Esophagus squamous epithelium (tissue), 5 donors: ENCODE measurements at places on chromosomes 11 and 22.

DNA sequence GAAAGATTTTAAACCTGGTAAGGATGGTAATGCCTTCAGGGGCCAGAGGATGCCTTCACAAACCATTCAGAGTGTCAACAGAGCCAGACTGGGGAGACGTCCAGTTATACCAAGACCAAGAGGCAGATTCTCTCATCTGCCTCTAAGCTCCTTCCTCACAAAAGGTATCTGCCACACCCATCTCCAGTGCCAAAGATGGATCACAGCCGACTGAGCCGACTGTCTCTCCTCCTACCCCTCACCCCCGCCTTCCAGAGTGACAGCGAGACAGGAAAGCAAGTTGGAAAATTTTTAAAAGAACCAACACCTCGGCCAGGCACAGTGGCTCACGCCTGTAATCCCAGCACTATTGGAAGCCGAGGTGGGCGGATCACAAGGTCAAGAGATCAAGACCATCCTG lies 79.1 kb upstream of the AKIP1 start:
- no peak for DNase-seq

DNA sequence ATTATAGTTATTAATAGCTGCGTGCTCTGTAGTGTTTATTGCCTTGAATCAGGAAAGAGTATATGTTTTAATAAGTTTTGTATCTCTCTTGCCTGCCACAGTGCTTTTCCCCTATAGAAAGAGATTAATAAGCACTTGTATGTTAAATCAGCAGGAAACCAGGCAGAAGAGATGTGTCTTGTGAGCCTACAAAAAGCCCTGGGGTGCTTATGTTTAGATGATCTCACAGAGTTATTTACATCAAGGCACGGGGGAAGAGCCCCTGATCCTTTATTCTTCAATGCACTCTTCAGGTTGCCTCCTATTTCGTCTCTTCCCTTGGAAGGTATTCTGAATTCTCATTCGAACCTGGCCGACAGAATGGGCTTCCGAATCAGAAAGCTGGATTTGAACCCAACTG lies 183.0 kb downstream of the MAML2 start:
- DNase-seq, result no peak

- no peak for DNase-seq
Measured at GRCh38 chr11:86954269-86955110, 705 bp downstream of the FZD4 start.

- no peak for DNase-seq
Measured at GRCh38 chr11:67179892-67180490, 60.9 kb downstream of the KDM2A start.

DNA sequence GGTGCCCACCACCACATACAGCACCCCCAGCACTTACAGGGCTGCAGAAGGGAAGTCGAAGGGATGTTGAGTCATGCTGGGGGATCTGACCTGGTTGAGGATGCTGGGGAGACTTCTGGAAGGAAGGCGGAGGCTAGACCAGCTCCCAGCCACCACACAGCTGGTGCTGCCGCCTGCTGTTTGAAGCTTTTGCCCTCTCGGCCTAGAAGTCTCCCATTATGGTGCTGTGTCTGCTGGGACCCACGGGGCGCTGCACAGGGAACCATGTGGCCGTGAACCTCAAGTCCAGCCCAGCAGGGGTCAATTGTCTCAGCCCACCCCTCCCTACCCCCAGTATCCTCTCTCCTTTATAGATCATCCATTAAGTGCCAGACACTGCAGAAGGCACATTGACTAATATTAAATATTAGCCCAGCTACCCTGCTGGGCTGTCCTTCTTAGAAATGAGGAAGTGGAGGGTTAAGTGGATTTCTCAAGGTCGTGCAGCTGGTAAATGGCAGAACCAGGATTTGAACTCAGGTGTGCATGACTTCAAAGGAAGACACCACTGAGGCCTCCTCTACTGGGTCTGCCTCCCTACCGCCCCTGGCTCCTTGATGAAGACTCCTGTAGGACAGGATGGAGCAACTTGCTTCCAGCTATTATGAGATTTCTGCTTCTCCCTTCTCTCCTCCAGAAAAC lies 49.7 kb downstream of the CYTH4 start:
- no peak for DNase-seq

DNA sequence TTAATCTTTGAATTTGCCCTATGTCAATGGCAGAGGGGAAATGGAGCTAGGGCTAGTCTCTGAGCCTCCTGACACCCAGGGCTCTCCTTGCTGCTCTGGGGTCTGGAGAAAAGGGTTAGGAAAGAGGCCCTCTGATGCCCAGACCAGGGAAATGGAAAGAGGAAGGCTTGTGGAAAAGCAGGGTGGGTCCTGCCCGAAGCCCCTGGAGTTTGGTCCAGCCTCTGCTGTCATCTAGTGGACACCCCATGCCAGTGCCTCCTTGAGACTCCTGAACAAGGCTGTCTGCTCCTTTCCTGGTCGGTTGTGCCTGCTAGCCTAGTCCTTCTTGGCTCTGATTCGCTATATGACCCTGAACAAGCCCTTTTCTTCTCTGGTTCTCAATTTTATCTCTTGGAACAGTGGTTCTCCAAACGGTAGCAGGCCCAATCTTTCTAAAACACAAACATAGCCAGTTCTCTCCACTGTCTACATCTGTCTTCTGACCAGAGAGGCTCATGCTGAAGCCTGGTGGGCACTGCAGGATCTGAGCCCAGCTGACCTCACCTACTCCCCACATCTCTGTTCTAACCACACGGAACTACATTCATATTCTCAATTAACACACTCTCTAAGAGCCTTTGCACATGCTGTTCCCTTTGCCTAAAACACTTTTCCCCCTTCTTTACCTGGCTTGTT lies 8.8 kb upstream of the PLA2G3 start:
- no peak for DNase-seq

DNA sequence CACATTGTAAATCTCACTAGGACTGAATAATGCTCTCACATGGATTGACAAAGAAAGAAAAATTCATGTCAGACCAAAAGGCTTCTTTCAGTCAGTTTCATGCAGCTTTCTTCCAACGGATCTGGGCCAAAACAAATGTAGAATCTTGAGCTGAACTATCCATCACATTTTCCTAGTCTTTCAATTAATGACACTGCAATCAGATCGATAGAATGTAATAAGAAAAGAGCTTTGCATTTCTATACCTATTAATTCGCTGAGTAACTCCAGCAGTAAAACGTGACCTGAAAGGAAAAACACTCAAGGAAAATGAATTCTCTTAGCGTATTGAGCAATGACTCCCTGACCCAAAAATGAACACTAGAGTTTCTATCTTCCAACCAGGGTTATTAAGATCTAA lies 194.8 kb upstream of the BLID start:
- DNase-seq, result no peak

- DNase-seq, result no peak
Measured at GRCh38 chr11:26219183-26220117, 112.5 kb upstream of the ANO3 start.

GRCh38 chr11:113468726-113469345 lies 6.4 kb downstream of the DRD2 start:
- no peak for DNase-seq

GRCh38 chr11:119594639-119595249 lies 134.3 kb downstream of the NECTIN1 start:
- no peak for DNase-seq
